ENCODE measurements at places on chromosomes 13 and 19. TPM values are rescaled to one million over a fixed set of nuclear protein-coding genes. Genes with fewer than 3 reads are reported as not detected.

TJP3 gene
- 0.10 TPM for total RNA-seq

ZNF878 gene
- total RNA-seq: 0.14 TPM

GRCh38 chr13:24459234-24459633 is 53.3 kb downstream of the PARP4 start:
- no peak for DNase-seq

CARS2 gene
- total RNA-seq: 43.7 TPM

DNA sequence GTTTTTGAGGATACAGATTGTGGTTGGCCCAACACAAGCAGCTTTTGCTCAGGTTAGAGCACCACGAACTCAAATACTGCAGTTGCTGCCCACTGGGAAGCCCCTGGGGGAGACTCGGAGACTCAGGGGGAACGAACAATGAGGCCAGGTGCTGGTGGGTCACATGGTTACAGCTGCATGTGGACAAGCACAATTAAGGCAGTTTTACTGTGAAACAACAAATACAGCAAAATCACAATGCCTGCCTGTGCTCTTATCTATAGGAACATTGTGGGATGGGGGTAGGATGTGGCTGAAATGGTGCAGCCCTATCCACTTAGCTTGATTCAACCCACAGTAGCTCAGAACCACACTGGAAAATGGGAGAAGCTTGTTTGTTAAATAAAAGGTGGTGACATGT is 119.7 kb upstream of the SPATA13 start:
- no peak for DNase-seq
